ENCODE measurements at places on chromosomes 13 and 19.
A peak's percentile ranks its signal among the peaks of the same experiment; 100 is the strongest.

DNA sequence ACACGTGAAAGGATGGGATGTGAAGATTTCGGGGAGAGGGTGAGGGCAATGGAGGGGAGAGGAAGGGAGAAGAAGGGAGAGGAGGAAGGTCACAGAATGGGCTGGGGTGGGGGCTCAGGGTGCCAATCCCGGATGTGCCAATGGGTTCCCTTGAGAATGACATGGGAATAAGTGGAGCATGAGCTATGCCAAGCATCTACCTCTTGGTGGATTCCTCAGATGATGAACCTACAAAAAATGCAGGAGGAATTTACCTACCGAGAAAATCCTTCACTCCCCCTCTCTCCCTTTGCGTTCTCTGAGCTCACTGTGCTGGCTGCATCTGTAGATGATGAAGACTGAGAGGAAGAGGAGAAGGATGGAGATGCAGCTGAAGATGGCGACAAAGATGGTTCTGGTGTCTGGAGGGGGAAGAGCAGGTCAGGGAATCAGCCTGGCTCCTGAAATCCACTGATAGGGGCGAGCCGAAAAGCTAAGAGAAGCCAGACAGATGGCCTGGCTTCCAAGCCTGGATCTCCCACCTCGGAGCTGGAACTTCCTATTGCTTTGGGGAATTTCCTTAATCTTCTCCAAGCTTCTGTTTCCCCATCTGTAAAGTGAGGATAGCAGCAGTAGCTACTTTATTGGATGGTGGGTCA, 21.6 kb downstream of the VSTM1 start:
- no peak overlapping the region for H3K27ac ChIP-seq
- H3K36me3 ChIP-seq: no peaks in the 10 kb centered on the region
- no peaks in the 10 kb centered on the region for H3K4me1 ChIP-seq
- H3K27me3 ChIP-seq: peaks cover 19% of the 10 kb centered on the region

DNA sequence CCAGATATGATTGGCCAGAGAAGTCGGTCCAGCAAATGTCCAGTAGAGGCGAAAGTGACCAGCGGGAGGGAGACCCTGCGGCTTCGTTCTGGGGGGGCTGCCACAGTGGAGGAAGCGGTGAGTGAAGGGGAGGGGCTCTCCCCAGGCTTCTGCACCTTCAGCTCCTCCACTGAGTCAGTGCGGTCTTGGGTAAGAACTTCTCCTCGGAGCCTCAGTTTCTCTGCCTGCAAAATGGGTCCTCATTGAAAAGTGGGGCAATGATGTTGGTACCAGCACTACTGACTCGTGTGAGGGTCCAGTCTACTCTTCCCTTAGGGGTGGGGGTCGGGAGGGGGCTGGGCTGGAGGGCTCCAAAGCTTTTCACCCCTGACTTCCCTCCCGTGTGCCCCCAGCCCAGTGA, 4.2 kb downstream of the GIPC3 start:
- H3K4me1 ChIP-seq: no peaks in the 10 kb centered on the region
- no peak for DNase-seq
- H3K27ac ChIP-seq: no peak overlapping the region
- H3K4me3 ChIP-seq: no peak overlapping the region
- H3K27me3 ChIP-seq: peaks cover 79% of the 10 kb centered on the region
- H3K36me3 ChIP-seq: no peaks in the 10 kb centered on the region

DNA sequence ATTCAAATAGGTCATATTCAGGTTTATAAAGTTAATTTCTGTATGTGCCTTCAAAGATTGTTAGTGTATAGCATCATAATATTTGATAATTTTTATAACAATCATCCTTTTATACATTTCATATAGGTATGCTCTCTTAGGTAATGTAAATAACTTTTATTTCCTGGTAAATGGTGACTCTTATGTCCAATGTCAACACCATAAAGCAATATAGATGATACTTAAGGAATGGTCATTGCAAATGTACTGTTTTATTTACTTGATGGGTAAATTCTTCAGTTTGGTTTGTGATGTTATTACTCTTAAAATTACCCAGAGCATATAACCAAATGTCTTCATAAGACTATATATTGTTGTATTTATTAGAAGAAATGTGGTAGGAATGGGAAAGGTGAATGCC, 928.7 kb downstream of the PCDH9 start:
- H3K36me3 ChIP-seq: peaks cover 5% of the 10 kb centered on the region
- no peak overlapping the region for H3K4me3 ChIP-seq
- H3K27me3 ChIP-seq: no peaks in the 10 kb centered on the region
- DNase-seq: no peak
- no peak overlapping the region for H3K27ac ChIP-seq

GRCh38 chr19:45223879-45224278, 21.3 kb downstream of the EXOC3L2 start:
- no peak for DNase-seq
- no peaks in the 10 kb centered on the region for H3K36me3 ChIP-seq
- no peaks in the 10 kb centered on the region for H3K4me1 ChIP-seq
- no peak overlapping the region for H3K4me3 ChIP-seq
- H3K27me3 ChIP-seq: peaks cover 66% of the 10 kb centered on the region

DNA sequence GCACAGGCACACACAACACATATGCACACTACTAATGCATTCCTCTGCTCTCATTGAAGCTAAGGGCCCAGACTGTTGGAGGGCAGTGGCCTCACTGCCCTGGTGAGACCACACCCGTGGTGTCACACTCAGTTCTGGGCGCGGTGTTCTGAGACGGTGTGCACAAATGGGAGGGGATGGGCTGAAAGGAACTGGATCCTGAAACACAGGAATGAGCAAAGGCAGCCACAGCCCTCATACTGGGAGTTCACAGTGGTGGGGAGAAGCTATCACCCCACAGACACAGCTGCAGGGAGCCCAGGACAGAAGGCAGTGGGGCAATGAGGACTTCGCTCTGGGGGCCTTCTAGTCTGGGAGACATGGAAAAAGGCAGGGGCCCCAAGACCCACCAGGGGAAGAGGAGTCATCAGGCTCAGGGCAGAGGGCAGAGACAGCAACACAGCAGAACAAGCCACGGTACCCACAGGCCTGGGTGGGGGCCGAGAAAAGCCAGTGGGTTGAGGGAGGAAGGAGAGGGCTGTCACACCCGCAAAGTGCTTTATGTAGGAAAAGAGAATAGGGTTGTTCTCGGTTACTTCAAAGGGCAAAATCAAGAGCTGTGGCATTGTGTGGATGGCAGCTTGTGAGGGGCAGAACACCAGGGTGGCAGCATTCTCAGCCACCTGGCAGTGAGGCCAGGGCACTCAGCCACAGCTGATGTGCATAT, 75.4 kb upstream of the GPR183 start:
- peaks cover 7% of the 10 kb centered on the region for H3K4me1 ChIP-seq
- no peak overlapping the region for H3K4me3 ChIP-seq
- H3K36me3 ChIP-seq: no peaks in the 10 kb centered on the region

DNA sequence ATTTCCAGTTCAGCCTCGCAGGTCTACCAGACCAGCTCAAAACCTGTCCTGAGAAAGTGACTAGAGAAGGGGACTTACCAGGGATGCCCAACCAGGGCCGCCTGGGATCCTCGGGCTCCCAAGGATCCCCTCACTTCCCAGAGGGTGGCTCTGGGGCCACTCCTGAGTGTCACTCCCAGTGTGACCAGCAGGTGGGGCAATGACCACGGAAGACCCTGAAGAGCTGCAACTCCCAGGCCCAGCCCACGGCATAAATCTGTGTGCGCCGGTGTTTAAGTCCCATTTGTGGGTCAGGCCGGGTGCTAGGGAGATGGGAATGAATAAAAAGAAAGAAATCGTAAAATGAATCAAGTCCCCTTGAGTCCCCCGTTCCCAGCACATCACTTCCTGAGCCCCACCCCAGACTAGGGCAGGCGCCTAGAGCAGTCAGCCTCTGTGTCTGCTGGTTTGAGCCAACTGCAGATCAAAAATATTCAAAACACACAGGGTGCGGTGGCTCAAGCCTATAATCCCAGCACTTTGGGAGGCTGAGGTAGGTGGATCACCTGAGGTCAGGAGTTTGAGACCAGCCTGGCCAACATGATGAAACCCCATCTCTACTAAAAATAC, 10.7 kb downstream of the PTGIR start:
- DNase-seq: peak; percentile 86
- H3K27ac ChIP-seq: no peak overlapping the region
- H3K4me3 ChIP-seq: no peak overlapping the region
- no peaks in the 10 kb centered on the region for H3K4me1 ChIP-seq
- H3K36me3 ChIP-seq: no peaks in the 10 kb centered on the region
- H3K27me3 ChIP-seq: no peaks in the 10 kb centered on the region

DNA sequence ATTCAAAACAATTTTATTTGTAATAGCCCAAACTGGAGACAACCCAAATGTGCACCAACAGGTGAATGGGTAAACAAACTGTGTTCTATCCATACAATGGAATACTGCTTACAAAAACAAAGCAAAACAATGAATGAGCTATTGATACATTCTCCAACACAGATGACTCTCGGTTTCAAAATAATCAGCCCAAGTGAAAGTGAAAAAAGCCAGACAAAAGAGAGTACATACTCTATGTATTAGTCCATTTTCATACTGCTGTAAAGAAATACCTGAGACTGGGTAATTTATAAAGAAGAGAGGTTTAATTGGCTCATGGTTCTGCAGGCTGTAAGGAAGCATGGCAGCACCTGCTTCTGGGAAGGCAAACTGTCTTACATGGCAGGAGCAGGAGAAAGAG, 65.2 kb upstream of the LRCH1 start:
- H3K4me1 ChIP-seq: peaks cover 13% of the 10 kb centered on the region
- H3K27ac ChIP-seq: no peak overlapping the region
- H3K27me3 ChIP-seq: no peaks in the 10 kb centered on the region
- H3K4me3 ChIP-seq: no peak overlapping the region
- H3K36me3 ChIP-seq: no peaks in the 10 kb centered on the region

GRCh38 chr13:98690348-98691022, 62.0 kb downstream of the SLC15A1 start:
- H3K4me1 ChIP-seq: peaks cover 12% of the 10 kb centered on the region
- DNase-seq: no peak
- H3K27ac ChIP-seq: no peak overlapping the region
- H3K27me3 ChIP-seq: no peaks in the 10 kb centered on the region

- no peak for DNase-seq
- no peak overlapping the region for H3K4me3 ChIP-seq
- no peak overlapping the region for H3K27ac ChIP-seq
These were observed 23.4 kb upstream of the EID2 start for GRCh38 chr19:39563408-39563807.

DNA sequence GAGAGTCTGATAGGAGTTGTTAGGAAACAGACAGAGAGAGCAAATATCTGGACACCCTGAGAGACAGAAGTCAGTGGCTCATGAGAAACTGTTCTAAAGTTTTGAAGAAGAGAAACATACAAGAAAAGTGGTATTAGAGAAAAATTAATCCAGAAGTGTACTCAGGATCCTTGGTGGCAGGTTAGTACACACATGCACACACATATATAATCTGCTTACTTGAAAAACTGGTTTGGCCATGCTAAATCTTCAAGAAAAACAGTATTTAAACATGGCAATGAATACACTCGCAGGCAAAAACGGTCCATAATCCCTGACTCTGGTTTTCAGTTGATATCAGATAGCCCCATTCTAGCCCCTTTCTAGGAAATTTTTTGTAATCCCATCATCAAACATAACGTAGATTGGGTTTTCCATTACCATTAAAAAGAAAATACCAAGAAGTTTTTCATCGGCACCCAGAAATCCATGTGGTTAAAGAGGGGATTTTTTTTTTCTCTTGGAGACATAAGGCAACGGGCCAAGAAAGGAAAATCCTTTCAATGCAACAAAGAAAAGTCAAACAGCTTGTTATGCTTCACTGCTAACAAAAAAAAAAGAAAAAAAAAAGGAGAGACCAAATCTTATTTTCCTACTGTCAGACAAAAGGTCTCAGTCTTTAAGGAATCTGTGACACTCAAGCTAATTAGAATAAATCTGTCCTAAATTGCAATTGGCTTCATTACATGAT, 178.0 kb upstream of the MIR17HG start:
- H3K4me3 ChIP-seq: no peak overlapping the region
- H3K27ac ChIP-seq: peak overlapping the region; percentile 54
- DNase-seq: peak; percentile 40
- H3K27me3 ChIP-seq: peaks cover 6% of the 10 kb centered on the region
- no peaks in the 10 kb centered on the region for H3K36me3 ChIP-seq
- peaks cover 30% of the 10 kb centered on the region for H3K4me1 ChIP-seq

DNA sequence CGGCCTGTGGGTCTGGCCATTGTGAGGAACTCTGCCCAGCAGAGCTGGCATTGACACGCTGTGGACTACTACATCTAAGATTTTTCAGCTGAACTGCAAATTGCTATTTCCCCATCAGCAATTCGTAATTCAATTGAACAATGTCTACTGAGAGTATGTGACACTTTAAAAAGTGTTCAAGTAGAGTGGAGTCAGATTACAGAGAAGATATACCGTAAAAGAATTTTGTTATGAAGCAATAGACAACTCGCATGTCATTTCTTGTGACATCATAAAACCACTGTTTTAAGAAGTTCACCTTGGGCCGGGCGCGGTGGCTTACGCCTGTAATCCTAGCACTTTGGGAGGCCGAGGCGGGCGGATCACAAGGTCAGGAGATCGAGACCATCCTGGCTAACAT, 32.5 kb upstream of the C1QTNF9 start:
- H3K4me3 ChIP-seq: no peak overlapping the region
- no peak for DNase-seq
- H3K27me3 ChIP-seq: no peaks in the 10 kb centered on the region
- no peak overlapping the region for H3K27ac ChIP-seq
- no peaks in the 10 kb centered on the region for H3K36me3 ChIP-seq

- DNase-seq: peak; percentile 2
- H3K36me3 ChIP-seq: no peaks in the 10 kb centered on the region
- no peaks in the 10 kb centered on the region for H3K4me1 ChIP-seq
- H3K27me3 ChIP-seq: no peaks in the 10 kb centered on the region
- no peak overlapping the region for H3K27ac ChIP-seq
These were observed 39.9 kb upstream of the CEACAM8 start for GRCh38 chr19:42634409-42635232.

DNA sequence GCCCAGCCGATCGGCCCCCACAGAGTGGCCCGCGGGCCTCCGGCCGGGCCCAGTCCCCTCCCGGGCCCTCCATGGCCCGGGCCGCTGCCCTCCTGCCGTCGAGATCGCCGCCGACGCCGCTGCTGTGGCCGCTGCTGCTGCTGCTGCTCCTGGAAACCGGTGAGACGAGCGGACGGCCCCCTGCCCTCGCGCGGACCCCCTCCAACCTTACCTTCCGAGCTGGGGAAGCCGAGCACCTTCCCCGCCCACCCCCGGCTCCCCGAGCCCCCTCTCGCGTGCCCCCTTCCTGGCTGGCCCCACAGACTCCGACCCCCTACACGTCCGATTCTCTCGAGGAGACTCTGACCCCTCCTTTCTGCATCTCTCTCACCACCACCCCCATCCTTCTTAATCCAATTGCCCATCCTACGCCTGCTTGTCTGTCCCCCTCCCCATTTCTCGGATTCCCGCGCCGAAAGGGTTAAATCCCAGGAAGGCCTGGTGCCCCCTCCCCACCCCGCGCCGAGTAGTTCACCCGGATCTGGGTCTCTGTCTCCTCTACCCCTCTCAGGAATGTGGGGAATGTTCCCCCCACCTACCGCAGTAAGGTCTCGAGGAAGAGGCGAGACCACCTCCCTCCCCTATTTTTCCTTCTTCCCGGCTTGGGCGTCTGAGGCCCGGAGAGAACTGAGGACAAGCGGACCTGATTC, 502 bp downstream of the NECTIN2 start:
- DNase-seq: peak; percentile 95
- no peaks in the 10 kb centered on the region for H3K36me3 ChIP-seq
- H3K27ac ChIP-seq: peak overlapping the region; percentile 96
- peak overlapping the region; percentile 95 for H3K4me3 ChIP-seq
- no peaks in the 10 kb centered on the region for H3K27me3 ChIP-seq

- H3K27me3 ChIP-seq: no peaks in the 10 kb centered on the region
- no peak overlapping the region for H3K27ac ChIP-seq
- peaks cover 3% of the 10 kb centered on the region for H3K4me1 ChIP-seq
- H3K36me3 ChIP-seq: no peaks in the 10 kb centered on the region
- no peak overlapping the region for H3K4me3 ChIP-seq
These were observed 267.1 kb upstream of the EDNRB start for GRCh38 chr13:78185700-78186099.
